T-helper 17 cell (primary cell): ENCODE measurements at places on chromosomes 13 and 19.
A peak's percentile ranks its signal among the peaks of the same experiment; 100 is the strongest.

DNA sequence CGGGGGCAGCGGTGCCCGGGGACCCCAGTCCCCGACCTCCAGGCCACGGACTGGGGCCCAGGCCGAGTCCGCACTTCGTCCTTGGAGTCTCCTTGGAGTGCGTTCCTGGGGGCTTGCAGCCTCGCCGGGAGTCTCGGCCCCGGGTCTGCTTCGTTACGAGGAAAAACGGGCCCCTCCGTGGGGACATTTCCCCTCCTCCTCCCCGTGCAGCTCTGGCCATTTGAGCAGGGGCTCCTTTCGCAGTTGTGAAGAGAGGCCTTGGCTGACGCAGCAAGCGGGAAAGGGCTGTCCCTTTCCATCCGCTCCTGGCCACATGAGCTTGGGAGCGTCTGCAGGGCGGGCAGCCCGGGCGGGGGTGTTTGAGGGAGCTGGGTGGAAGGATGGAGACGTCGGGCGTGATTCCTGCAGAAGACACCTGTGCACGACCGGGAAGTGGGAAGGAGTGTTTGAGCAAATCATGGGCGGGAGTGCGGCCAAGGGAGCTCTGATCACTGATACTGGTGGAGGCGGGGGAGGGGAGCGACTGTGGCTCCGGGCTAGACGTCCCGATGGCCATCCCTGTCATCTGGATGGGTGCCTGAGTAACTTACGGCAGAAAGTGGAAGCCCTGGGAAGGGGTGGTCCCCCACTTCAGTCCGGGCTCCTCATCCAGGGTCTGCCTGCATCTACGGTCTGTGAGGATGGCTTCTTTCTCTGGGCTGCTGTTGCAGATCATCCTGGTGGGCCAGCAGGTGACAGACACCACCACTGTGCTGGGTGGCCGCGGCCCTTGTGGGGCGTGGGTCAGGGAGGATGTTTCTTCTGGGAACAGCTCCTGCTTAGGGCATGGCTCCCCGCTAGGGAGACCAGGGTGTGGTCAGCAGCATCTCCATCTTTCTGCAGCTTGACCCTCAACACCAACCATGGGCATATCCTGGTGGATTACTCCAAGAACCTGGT lies 736 bp downstream of the GPI start:
- no peak for DNase-seq

DNA sequence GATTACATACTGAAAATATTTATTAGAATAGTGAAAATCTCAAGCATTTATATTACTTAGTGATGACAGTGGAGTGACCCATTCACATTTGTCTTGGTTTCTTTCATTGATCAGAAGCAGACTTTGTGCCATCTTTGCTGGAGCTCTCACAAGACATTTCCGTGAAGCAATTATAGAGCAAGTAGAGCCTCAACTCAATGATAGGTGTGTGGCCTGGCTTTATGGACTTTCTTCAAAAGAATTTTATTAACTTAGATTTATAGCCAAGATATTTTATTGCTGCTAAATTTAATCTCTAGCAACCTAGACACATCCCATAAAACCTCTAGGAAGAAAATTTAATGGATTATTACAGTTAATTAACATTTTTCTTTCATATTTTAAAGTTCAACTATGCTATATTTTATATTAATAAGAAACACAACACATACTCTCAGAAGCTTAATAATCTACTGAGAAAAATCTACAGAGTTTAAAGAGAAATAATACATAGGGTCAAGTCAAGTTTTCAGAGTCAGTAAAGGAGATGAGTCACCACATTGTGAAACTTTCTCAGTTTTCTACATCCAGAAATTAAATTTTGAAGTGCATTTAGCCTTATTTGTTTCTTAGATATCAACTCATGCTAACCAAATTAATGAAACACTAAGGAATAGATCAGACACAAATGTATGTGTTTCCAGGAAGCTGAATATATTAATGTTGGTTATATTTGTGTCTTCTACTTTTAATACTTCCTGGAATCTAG lies 160.5 kb downstream of the LACC1 start:
- no peak for DNase-seq

GRCh38 chr13:19646063-19646462 lies 12.6 kb downstream of the MPHOSPH8 start:
- DNase-seq: no peak

- DNase-seq: no peak
Measured at GRCh38 chr19:54364775-54365257, at the start of gene LAIR1. LAIR1 (minus strand) TSS chr19:54364931; CDS start chr19:54364804, 127 bp downstream.

DNA sequence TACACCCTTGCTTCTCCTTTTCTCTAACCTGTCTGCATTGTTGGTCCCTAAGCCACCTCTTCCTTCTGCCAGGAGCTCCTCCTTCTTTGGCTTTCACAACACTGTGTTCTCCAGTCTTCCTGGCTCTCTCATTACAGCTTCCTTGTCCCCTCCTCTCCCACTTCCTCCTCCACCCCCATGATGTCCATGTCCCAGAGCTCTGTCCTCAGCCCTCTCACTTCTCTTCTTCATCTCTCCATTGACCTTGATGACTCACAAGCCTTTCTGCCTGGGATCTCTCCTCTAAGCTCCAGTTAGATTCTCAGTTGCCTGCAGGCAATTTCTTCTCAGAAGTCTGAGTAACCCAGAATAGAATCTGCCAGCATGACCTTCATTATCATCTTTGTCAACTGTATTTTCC lies 100.3 kb upstream of the WASF3 start:
- DNase-seq: no peak

DNA sequence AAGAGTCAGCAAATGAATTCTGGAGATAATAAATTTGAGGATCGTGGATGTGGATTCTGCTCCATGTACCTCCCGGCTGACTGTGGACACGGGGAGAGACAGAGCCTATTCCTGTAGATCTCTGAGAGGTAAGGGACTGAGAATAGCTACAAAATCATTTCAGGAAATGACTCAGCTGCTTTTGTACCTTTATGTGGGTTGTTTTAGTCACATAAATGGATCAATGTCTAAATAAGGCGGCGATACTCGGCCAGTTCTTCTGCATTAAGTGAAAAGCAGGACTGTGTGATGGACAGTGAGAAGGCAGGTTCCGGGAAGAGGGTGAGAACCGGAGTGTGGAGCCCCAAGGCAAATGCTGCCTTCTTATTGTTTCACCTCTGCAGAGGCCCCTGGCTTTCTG lies 128.1 kb downstream of the EFNB2 start:
- no peak for DNase-seq

DNA sequence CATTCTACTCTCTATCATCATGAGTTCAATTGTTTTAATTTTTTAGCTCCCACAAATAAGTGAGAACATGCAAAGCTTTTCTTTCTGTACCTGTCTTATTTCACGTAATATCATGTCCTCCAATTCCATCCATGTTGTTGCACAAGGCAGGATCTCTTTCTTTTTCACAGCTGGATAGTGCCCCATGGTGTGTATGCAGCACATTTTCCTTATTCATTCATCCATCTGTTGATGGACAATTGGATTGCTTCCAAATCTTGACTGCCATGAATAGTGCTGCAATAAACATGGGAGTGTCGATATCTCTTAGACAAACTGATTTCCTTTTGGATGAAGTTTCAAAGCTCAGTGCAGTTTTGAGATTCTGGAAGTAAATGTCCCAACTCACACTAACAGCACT lies 326.9 kb downstream of the FGF9 start:
- DNase-seq: no peak

GRCh38 chr13:107493266-107493665 lies 722.1 kb downstream of the LIG4 start:
- no peak for DNase-seq

DNA sequence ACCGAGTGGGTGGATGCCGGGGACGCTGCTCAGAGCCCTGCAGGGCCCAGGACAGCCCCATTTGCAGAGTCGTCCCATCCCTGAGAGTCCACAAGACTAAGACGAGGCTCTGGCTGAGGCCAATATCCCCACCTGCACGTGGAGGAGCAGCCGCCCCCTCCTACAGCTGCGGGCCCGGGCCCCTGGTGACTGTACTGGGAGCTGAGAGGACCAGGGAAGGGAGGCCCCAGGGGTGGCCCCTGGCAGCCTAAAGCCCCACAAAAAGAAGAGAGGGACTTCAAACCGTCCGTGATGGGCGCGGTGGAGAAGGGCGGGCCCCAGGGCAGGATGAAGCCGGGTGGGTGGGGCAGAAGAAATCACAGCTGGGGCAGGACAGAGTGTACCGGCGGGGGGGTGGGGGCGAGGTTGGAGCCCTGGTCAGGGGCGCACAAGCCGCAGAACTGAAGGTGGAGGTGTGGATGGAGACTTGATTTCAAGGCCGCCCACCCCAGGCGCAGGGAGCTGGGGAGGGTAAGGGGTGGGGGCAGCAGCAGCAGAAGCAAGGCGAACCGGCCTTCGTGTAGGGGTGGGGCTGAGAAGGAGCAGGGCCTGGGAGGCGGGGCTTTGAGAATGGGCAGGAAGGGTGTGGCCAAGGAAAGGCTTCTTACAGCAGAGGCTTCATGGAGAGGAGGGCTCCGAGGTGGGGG lies 12.9 kb downstream of the CFD start:
- DNase-seq: peak; percentile 76

- DNase-seq: no peak
Measured at GRCh38 chr13:53014495-53015443, 13.8 kb upstream of the OLFM4 start.

DNA sequence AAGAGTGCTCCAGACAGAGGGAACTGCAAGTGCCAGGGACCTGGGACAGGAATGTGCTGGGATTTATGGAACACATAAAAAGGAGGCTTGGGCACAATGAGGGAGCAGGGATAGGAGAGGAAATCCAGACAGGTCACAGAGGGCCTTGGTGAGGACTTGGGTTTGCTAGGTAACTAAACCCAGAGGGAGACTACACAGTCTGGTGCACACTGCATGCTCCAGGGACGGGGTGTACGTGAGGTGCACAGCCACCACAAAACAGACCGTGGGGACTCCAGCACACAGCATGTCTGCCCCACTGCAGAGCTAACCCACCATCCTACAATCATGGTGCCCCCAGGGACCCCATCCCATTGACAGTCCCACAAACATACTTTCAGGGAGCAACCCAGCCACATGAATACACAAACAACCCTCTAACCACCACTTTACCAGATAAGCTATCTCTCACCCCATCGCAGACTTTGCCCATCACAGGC lies 5.5 kb upstream of the ZFP36 start:
- DNase-seq: no peak

- no peak for DNase-seq
Measured at GRCh38 chr13:110306340-110306959, 507 bp downstream of the COL4A1 start.

GRCh38 chr19:15641901-15642491 lies 1.3 kb downstream of the CYP4F3 start:
- no peak for DNase-seq

DNA sequence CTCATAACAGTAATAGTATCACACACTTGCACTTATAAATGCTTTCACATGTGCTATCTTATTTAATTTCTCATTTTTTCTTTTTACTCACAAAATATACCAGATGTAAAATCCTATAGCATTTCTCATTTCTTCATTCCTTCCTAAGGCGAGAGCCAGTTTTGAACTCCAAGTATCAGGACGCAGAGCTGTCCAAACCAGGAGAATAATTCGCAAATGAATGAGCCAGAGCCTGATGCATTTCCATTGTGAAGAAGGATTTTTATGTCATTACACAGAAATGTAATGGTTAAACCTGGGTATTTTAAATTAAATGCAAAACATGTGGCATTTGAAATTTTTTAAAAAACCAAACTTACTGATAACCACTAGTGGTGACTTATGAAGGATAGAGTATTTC lies 244.3 kb downstream of the RGCC start:
- DNase-seq: no peak

DNA sequence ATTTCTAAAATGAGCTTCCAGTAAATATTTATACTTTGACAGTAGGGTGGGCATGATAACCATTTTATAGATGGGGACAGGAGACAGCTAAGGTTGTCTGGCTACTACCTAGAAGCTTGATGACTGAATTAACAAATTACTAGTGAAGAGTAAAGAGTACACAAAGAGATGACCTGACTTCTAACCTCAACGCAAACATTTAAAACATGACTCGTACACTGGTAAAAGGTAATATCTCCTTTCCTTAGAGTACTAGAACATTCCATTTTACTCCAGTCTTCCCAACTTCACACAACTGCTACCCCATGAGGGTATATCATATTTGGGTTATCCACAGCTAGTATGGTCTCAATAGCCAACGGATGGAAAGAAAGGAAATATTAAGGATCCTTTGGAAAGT lies 258.9 kb downstream of the FOXO1 start:
- no peak for DNase-seq

- DNase-seq: no peak
Measured at GRCh38 chr19:35146746-35147459, 3.8 kb downstream of the FXYD7 start.

- DNase-seq: peak; percentile 74
Measured at GRCh38 chr19:3154957-3155736, 19.3 kb downstream of the GNA15 start.

- no peak for DNase-seq
Measured at GRCh38 chr13:46114613-46115012, 9.8 kb upstream of the CPB2 start.

- DNase-seq: no peak
Measured at GRCh38 chr19:38638461-38638860, 9.0 kb upstream of the ACTN4 start.

- DNase-seq: peak; percentile 69
Measured at GRCh38 chr19:1133471-1133929, 29.7 kb downstream of the GPX4 start.

- no peak for DNase-seq
Measured at GRCh38 chr19:5624018-5624663, 1.3 kb downstream of the SAFB start.

GRCh38 chr13:58488251-58488650 lies 856.7 kb downstream of the PCDH17 start:
- DNase-seq: no peak

DNA sequence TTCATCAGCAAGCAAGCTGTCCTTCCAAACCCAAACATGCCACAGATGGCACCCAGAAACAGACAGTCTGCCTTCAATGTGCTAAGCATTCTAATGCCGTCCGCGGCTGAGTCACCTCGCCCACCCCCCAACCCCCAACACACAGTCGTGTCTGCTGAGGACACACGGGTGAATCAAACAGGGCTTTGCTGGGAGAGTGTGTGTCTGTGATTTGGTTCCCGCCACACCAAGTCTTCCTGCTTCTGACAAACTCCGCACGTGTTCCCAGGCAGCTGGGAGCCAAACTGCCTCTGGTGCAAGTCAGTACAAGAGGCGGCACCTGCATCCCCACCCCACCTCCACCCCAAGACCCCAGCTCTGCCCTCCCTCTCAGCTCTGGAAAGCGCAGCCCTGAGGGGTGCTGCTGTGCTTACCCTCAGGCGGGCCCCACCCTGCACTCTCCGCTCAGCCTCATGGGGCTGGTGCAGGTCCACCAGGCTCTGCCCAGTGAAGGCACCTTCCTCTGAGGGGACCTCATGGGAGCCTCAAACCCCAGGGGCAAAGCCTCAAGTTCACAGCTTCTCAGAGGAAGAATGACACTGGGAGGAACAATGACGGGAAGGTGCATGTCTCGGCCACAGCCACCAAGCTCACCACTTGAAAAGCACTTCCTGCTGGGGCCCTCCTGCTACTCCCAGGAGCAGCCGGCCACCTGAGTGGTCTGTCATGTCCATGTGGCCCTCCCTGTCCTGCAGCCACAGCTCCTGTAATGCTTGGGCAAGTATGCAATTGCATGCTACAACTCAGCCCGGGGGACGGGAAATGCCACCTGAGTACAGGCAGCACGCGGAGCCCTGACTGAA lies 15.0 kb upstream of the SLC35E1 start:
- DNase-seq: peak; percentile 68
